ENCODE measurements at places on chromosomes 2 and 18. TPM values are rescaled to one million over a fixed set of nuclear protein-coding genes. Genes with fewer than 3 reads are reported as not detected.

LINC00305 gene
- not detected for total RNA-seq

UCN gene
- 2.4 TPM for total RNA-seq

RGPD4 gene
- total RNA-seq = 0.24 TPM

WDR43 gene
- total RNA-seq = 29.0 TPM

PLB1 gene
- 1.6 TPM for total RNA-seq

GPR75 gene
- 2.2 TPM for total RNA-seq

HRH4 gene
- 0.28 TPM for total RNA-seq

SLC66A3 gene
- total RNA-seq = 1.2 TPM

ZSWIM2 gene
- total RNA-seq = not detected

SAG gene
- 1.7 TPM for total RNA-seq

PRKAG3 gene
- total RNA-seq = not detected

MALL gene
- total RNA-seq = 0.05 TPM

HOXD9 gene
- total RNA-seq = 7.8 TPM

- no peak for ATAC-seq
Measured at GRCh38 chr2:63977904-63978303, 41.3 kb downstream of the VPS54 start.

DNA sequence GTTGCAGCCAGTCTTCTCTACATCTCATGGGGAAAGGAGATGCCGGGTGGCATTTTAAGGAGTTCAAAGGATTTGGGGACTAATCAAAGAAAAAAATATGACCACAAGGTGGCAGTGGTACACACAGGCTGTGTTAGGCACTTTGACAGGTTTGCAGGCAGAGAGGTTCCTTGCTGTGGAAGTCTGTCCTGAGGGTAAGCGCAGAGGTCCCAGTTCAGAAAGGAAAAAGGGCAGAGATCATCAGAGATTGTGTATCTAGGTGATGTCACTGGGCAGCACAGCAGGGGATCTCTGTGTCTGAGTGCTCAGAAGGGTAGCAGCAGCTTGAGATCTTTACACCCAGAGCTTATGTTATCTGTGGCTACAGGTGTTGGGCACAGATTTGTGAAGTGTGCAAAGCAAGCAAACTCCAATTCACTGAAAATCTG lies 231.4 kb downstream of the LRRTM1 start:
- ATAC-seq = peak; percentile 72

DNA sequence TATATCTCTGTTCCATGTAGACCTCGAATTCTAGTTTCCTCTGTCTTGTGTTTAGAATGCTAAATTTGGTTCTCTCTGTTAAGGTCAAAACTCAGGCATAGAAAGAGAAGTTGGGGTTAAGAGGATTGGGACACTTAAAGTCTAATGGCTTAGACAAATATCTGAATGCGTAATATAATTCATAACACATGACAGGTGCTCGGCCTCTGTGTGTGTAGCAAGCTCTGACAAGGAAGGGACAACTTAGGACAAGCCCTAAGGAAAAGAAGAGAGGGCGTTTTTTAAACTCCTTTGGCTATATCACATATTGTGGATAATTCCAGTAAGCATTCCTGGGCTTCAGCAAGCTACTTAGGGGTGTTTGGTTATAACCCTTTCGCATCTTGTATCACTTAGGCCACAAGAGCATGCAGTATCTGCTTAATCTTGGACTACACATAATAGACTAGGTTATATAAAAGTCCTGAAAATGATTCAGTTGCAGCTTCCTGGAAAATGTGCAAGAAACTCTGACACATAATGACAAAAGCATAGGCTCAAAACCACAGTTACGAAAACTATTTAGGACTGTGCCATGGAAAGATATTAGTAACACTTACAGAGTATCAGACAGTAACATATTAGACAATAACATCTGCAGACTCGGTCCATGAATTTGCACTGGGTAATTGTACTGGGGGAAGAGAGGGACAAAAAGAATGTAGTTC lies 16.1 kb upstream of the CREB1 start:
- peak; percentile 96 for ATAC-seq

- no peak for ATAC-seq
Measured at GRCh38 chr2:214139630-214140284, 271.1 kb upstream of the VWC2L start.

DNA sequence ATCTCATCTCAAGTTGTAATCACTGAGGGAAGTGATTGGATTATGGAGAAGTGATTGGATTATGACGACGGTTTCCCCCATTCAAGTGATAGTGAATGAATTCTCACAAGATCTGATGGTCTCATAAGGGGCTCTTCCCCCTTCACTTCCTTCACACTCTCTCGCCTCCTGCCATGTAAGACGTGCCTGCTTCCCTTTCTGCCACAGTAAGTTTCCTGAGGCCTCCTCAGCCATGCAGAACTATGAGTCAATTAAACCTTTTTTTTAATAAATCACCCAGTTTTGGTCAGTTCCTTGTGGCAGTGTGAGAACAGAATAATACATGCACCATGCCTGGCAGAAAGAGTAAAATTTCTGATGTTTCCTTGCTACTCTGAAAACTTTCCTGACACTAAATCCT lies 36.6 kb downstream of the CEP68 start:
- no peak for ATAC-seq

DNA sequence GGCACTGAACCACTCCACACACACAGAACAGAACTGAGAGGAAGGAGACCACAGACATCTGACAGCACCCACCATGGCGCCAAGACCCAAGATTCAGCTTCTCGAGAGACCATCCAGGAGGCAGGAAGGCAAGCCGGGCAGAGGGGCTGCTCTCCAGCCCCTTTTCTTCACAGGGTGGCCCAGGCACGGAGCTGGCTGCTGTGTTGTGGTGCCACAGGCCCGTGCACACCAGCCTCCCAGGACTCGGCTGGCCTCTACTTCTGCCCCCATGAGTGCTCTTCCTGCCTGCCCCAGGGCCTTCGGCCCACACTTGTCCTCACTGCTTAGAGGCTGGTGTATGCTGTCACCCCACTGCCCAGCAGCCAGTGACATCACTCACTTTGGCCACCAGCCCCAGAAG lies 547.6 kb upstream of the RAB6C start:
- ATAC-seq = no peak

GRCh38 chr2:160909781-160910242 lies 250.4 kb upstream of the TANK start:
- peak; percentile 12 for ATAC-seq

DNA sequence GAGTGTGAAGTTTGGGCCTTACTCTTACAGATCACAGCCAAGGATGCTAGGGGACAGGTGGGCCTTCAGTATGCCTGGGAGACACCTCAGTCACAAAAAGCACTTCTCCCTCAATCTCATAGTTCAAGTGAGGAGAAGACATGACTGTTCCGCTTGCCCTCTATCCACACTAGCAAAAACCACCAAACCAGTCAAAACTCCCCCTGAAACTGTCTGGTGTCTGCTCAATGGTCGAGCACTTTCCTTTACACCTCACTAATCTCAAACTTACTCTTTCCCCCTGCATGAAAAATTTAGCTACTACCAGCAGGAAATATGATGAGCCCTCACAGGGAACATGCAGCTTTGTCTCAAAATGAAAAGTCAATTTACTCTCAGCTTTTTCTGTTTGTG lies 232.2 kb downstream of the TRIB2 start:
- no peak for ATAC-seq

DNA sequence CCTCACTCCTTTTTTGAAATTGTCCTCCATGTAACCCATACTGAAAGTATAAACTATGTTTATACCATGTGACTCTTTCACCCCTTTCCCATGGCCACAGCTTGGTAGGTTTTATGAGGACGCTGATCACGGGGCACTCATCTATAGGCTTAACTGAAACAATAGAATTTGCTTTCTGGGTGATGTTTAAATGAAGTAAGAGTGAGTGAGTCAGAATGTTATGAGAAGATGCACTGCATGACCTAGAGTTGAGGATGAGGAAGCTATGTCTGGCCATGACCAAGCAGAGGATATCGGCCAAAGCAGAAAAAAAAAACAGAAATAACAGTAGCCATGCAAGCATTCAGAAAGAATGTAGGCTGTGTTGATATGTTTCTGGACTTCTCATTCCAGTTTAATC lies 34.9 kb downstream of the SCN1A start:
- ATAC-seq = no peak

DNA sequence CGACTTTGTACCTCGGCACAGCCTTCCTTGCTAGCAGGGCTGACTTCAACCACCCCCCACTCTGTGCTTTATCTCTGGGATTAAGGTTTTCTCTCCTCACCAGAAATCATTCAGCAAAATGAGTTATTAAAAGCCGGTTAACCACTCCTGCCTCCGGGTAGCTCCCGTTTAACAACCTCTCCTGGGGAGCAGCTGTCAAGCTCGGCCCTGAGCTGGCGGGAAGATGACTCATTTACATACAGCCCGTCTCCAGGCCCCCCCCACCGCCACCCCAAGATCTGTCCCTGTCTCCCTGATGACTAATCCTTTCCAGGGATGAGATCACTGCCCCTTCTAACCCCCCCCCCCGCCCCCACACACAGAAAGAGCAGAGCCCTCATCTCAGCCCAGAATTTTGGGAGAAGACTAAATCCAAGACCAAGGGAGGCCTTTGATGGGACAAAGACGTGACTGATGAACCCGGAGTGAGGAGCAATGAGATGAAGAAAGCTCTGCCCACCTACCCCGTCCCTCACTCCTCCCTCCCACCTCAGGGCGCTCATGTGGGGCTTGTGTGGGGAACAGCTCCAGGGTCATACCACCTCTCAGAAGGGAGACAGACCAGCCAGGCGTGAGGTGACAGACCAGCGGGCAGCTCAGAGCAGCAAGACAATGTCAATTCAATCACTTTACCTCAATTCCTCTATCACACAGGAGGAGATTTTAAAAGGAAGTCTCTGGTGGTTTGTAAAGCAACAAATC lies 131.4 kb downstream of the MSH2 start:
- peak; percentile 93 for ATAC-seq

DNA sequence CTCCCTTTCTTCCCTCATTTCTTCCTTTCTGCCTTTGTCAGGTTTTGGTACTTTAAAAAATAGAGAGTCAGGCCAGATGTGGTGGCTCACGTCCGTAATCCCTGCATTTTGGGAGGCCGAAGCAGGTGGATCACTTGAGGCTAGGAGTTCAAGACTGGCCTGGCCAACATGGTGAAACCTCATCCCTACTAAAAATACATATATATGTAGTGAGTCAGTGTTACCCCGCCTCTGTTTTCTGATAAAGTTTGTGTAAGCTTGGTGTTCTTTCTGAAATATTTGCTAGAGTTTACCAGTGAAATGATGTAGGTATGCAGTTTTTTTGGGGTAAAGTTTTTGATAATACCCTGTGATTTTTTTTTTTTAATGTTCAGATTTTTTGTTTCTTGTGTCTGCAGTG lies 58.8 kb downstream of the DGKD start:
- ATAC-seq = peak; percentile 56

DNA sequence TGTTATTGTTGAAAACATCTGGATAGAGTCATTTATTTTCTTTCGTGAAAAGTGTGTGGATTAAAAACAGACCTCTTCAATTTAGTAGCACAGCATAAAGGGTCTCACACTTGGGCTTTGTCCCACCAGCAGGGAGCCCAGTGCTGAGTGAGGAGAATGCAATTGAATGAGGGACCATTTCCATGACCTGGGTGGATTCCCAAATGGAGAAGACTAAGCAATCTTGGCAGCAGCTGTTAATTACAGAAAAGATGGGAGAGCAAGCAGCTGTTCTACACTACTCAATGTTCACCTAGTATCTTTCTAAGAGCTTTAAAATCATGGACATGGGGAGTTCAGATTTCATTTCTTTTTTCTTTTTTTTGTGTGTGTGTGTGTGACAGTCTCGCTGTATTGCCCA lies 121.8 kb upstream of the FN1 start:
- ATAC-seq = no peak

GRCh38 chr2:1650085-1650872 lies 94.0 kb downstream of the PXDN start:
- no peak for ATAC-seq

- no peak for ATAC-seq
Measured at GRCh38 chr2:98142106-98142791, 55.3 kb downstream of the VWA3B start.

GRCh38 chr2:185676316-185676715 lies 62.3 kb upstream of the FSIP2 start:
- ATAC-seq = no peak

- peak; percentile 48 for ATAC-seq
Measured at GRCh38 chr2:28377984-28378678, 14.5 kb upstream of the FOSL2 start.

DNA sequence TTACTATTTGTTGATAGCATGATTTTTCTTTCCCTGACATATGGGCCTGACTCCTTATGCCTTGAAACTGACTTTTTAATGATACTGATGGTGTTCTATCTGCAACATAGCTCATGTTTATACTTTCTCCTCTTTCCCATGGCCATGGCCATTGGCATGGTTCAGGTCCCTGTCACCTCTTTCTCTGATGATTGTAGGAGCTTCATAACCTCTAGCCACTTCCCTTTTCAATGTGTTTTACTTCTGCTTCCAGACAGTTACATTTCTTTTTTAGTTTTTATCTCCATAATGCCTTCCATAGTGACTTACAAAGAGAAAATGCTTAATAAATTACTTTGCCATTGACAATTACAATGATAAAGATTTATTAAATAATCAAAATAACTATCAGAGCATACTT lies 177.9 kb upstream of the SETBP1 start:
- no peak for ATAC-seq

- no peak for ATAC-seq
Measured at GRCh38 chr18:5068851-5069250, 128.2 kb downstream of the AKAIN1 start.

- ATAC-seq = no peak
Measured at GRCh38 chr2:23007631-23008235, 377.2 kb upstream of the KLHL29 start.

DNA sequence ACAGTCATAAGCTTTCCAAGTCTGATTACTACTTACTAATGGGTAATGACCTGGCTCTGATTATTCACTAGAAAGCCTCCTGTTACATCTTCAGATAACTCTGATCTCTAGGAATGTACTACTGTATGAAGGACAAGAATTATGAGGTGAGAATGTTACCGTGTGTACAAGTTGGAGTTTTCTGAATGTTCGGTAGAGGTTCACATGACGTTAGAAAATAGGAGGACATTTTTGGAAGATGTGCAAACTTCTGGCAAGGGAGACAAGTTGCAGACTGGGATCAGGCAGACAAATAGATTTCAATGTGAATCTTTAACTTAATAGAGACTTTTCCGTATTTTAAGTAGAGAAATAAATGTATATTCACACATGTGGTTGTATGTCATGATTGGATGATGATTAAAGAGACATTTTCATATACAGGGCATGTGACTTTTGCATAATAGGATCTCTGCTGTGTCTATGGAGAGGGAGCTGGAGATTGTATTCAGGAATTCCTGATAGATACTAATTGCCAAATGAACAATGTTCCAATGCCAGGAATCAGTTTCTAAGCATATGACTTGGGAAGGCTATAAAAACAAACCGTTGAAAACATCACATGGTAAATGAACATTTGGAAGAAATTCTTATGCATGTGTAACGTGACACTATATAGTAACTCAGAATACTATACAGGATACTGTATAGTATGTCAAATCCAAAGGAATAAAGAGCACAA lies 1695.8 kb upstream of the PIK3C3 start:
- ATAC-seq = no peak

GRCh38 chr2:17208511-17208910 lies 309.7 kb downstream of the RAD51AP2 start:
- no peak for ATAC-seq

GRCh38 chr2:161713706-161714105 lies 89.5 kb downstream of the SLC4A10 start:
- no peak for ATAC-seq
